ENCODE measurements at places on chromosomes 5 and 9. TPM values are rescaled to one million over a fixed set of nuclear protein-coding genes. Genes with fewer than 3 reads are reported as not detected.

Gene PTGS1
- 5.0 TPM for total RNA-seq

Gene GAS1
- 5.8 TPM for total RNA-seq

Gene CARD9
- total RNA-seq = 0.23 TPM

Gene ENTREP1
- 2.7 TPM for total RNA-seq

Gene C9orf153
- total RNA-seq = 0.14 TPM

Gene IL7R
- total RNA-seq = 2.1 TPM

Gene INSL4
- not detected for total RNA-seq

Gene THBS4
- total RNA-seq = 4.7 TPM

Gene MLANA
- total RNA-seq = not detected

Gene OTULIN
- total RNA-seq = 15.1 TPM

Gene GDF9
- 0.31 TPM for total RNA-seq

Gene LCN9
- not detected for total RNA-seq

Gene GOLM1
- 43.6 TPM for total RNA-seq

GRCh38 chr5:14064841-14065240 is 78.3 kb upstream of the TRIO start:
- DNase-seq = no peak

- DNase-seq = no peak
Observed at GRCh38 chr9:90441814-90442213, 200.8 kb downstream of the DIRAS2 start.

- DNase-seq = no peak
Observed at GRCh38 chr5:8641786-8642505, 773.0 kb downstream of the MTRR start.

DNA sequence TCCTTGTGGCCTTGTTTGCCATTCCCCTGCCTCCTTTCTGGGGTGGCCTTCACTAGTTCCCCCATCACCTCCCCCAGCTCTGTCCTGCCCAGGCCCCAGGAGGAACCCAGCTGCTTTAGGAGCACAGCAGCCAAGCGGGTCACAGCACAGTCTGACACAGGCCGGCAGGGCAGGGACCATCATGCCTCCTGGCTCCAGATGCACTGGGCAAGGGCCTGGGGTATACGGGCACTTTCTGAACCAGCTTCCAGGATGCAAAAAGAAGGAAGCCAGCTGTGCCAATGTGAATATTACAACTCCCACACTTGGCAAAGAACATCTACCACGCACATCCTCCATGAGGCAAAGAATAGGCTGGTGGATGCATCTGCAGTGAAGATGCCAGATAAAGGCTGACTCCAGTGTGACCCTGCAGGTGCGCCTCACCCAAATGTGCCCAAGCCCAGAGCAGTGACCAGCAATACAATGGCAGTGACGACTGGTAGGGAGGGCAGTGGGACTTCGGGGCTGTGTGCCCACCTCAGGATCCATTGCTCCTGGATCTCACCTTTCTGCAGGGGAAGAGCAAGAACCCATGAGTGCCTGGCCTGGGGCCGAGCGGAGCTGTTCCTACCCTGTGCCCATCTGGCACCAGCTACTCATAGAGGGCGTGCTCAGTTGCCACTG is 6.3 kb upstream of the IL3 start:
- no peak for DNase-seq

GRCh38 chr9:92147030-92147851 is 32.0 kb upstream of the SPTLC1 start:
- no peak for DNase-seq

GRCh38 chr9:132806723-132807421 is 71.2 kb downstream of the AK8 start:
- no peak for DNase-seq

DNA sequence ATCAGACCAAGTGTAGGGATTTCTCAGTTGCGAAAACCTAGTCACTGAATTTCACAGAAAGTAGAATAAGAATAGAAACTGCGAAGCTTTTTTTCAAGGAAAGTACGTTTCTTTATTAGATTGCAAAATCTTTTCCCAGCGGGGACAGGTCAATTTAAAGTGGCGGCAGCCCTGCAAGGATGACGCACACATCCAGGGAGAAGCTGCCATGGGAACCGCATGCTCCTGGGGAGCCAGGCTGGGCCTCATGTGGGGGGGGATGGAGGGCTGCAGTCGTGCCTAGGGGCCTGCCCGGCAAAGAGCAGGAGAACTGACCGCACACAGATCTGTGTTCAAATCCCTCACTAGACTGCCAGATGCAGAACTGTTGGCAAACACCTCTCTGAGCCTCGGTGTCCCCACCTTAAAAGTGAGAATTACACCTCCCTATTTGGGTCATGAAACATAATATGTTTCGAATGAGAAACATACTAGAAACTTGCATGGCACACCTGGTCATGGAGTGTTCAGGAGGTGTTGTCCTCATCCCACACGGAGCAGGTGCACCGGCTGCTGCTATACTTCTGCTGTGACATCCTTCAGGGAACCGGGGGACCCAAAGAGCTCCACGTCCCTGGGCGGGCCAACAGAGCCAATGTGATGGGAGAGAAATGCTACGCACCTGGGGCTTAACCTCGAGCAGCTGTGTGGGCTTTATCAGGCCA is 127.8 kb upstream of the PHYKPL start:
- DNase-seq = peak; percentile 44

DNA sequence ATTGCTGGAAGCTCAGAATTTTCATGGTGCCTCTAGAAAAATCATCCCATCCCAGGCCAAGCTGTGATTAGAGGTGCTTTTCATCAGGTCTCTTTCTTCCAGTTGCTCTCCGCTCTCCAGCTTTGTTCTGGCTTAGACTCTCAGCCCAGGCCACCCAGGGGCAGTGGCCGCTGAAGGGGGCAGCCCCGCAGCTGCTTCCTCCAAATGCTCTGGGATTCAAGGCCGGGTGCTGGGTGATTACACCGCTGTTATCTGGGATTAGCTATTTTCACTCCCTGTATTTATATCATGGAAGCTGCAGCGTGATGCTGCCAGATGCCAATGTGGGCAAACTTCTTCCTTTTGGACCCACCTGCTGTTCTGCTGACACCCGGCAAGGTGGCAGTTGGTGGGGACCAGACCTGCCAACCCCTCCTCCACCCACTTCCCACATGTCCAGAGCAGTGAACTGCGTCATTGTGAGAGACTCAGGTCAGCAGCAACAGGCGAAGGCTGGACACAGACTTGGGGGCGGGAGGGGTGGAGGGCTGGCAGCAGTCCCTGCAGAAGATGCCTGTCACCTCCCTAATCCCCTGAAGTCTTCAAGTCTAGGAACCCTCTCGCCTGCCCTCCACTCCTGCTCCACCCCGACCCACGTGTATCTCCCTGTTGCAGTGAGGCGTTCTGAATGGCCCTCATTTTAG is 33.9 kb upstream of the NKX2-5 start:
- no peak for DNase-seq

DNA sequence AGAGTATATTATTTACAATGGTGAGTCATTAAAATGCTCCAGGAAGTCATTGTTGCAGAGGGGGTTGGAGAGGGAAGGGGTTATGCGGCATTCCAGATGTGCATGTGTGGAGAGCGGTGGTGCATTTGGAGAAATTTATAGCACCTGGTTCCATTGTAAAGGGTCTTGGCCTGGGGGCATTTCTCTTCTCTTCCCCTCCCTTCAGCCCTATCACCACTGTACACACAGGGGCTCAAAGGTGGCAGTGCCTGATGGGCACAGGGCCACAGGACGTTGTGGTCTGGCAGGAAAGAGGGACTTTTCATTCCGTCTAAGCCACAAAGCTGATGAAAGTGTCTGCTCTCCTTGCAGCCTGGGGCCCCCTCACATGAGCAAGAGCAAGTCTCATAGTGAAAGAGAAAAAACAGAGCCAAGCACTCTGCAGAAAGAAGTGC is 442.4 kb upstream of the ZNF462 start:
- DNase-seq = no peak

GRCh38 chr9:70420441-70421271 is 6.2 kb upstream of the KLF9 start:
- DNase-seq = peak; percentile 98

DNA sequence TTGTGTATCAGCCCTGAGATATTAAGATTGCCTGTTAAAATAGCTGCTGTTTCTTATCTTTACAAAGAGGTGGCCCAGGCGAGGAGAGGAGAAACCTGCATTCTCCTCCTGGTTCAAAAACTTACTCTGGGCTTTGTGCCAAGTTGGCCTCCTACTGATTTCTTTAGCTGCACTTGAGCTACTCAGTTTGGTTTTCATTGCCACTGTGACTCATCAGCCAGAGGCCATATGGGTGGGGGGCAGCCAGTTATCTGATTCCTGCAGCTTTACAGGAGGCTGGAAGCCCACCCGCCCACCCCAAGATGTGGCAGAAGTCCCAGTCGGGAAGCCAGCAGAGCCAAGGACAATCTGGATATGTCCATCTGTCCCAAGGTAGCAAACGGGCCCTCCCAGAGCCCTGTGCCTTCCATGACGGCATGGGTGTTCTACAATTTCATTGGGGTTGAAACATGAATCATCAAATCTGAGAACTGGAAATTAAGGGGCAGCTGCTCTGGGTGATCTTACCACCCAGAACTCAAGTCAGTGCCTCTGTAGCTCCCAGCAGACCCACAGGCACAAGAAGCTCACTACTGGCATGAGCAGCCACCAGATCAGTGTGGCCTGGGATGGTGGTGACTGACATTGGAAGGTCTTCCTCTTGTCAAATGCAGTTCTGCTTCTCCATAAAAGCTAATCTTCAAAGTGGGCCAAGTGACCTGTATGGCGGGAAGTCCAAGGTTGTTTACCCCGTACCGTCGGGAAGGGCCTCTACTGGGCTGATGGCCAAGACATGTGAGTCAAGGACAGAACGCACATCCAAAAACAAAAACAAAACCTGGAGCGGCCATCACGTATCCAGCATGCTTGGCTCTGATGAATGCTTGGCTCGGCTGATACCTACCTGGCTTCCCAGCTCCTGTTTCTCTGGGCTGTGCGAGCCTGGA is 15.6 kb downstream of the FCN2 start:
- no peak for DNase-seq

- DNase-seq = no peak
Observed at GRCh38 chr9:131319486-131319885, 30.0 kb downstream of the PLPP7 start.

- DNase-seq = no peak
Observed at GRCh38 chr9:119959846-119960545, 590.8 kb upstream of the BRINP1 start.

DNA sequence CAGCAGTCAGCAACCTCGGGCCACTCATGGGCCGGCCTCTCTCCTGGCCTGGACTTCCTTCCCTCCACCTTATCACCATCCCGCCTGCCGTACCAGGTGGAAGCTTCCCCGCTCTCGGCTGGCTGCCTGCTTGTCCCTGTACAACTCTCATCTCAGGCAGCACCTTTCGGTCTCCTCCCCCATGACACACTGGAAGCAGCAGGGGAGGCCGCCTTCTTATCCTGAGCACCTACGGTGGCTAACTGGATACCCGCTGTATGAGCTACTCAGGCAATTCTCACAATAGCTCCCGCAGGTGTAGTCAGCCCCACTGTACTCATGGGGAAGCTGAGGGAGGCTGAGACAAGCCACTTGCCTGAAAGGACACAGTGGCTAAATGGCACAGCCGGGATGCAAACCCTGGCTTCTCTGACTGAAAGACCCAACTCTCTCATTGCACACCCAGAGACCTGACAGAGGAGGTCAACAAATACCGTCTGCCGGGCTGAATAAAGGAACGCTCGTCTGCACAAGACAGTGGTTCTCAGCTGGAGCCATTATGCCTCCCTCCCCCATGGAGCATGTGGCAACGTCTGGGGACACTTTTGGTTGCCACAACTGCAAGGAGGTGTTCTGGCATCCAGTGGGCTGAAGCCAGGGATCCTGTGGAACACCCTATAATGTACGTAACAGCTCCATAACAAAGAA is 9.6 kb downstream of the STK10 start:
- DNase-seq = no peak

DNA sequence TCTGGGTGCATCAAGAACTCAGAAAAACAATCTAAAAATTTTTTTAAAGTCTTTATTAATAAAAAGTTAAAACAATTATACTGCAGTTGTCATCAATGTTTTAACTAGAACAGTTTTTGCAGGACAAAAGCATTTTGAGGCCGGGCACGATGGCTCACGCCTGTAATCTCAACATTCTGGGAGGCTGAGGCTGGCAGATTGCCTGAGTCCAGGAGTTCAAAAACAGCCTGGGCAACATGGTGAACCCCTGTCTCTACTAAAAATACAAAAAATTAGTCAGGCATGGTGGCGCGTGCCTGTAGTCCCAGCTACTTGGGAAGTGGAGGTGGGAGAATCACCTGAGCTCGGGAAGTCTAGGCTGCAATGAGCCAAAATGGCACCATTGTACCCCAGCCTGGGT is 5.2 kb upstream of the SPRY4 start:
- DNase-seq = no peak

- DNase-seq = no peak
Observed at GRCh38 chr5:24080046-24080445, 564.7 kb downstream of the CDH10 start.

DNA sequence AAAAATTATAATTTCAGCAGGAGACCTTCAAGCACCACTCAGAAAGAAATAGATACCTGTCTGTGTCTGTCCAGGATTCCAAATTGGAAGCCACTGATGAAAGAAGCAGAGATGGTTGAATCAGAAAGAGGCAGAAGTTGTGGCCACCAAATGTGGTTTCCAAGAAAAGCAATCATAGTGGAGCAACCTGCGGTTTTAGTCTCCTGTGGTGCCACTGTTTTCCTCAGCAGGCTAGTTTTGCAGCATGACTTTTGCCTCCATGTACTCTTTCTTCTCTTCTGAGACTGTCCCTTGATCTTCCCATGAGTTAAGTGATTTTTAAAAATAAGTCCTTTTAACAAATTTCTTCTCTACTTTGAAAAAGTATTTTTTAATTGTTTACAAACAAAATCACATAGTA is 535.8 kb downstream of the CYLC2 start:
- DNase-seq = no peak

DNA sequence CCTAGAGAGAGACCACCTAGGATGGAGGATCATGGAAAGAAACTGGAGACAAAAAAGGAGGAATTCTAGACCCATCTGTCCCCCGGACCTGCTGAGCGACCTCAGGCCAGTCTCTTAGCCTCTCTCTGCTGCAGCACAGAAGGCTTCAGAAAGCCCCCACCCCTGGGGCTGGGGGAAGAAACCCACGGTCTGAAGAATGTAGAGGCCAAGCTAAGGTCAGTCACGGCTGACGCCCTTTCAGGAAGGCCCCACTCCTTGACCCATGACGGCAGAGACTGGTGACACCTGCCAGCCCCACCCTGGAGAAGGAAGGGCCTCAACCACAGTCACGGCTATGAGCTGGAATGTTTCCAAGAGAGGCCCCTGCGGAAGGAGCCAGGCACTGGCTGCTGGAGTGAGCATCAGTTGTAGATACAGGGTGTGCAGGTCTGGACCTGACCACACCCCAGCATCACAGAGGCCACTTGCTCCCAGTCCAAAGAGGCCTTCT is 120.5 kb upstream of the BOD1 start:
- DNase-seq = no peak

DNA sequence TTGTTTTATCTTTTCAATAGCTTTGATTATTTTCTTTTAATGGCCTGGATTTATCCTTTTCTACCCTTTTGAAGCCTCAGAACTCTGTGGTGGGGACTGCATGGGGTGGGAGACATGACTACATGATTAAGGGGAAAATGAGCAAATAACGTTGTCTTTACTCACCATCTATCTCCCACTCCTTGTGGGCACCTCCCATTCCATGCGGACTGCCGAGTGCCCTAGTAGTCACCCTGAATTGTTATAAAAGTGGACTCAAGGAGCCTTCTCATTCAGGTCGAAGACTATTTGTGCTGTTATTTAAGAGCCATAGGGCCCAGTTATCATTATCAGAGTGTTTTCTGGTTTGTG is 281.8 kb downstream of the MLLT3 start:
- DNase-seq = no peak

- DNase-seq = no peak
Observed at GRCh38 chr5:147504011-147504410, 5.9 kb downstream of the DPYSL3 start.

All from pancreas (tissue), 10 donors.